ENCODE measurements at places on chromosomes 3 and 15. TPM values are rescaled to one million over a fixed set of nuclear protein-coding genes. Genes with fewer than 3 reads are reported as not detected.
A peak's percentile ranks its signal among the peaks of the same experiment; 100 is the strongest.

- no peak for DNase-seq
Measured at GRCh38 chr3:182389071-182389815, 404.1 kb upstream of the ATP11B start.

DNA sequence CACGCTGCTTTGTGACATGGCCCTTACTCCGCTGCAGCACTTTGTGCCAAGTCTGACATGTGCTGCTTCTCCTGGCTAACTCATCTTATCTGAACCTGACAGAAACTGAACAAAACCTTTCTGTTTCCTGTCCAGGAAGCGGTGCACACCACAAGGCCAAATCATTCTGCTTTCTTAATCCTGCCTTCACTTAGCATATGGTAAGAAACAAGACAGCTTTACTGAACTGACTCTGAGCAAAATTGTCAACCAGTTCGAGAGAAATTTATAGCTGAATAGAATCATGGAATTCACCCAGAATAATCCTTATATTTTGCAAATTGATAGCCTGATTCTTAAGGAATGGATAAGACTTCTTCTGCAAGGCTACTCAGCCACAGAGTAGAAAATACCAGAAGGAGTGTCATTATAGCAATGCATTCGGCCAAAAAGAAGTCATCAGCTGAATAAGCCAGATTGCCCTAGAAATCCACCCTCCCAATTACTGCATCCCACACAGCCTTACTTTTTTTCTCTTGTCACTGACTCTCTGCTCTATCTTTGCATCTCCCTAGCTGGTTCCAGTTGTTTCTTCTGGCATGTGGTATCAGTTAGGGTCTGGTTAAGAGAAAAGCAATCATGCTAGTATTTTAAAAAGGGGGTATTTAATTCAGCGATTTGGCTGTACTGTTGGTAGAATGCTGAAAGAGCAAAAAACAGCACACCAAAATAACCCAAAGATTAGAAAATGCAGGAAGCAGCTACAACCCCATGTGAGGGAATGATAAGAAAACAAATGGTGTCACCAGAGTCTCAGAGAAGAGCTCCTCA lies 41.6 kb upstream of the STRIT1 start:
- DNase-seq: peak; percentile 40

Gene SERPINI2
- total RNA-seq: not detected

- DNase-seq: no peak
Measured at GRCh38 chr3:112354642-112355306, 21.8 kb downstream of the CD200 start.

- no peak for DNase-seq
Measured at GRCh38 chr3:14016900-14017475, 107.7 kb downstream of the CHCHD4 start.

Gene PTX3
- 0.18 TPM for total RNA-seq

DNA sequence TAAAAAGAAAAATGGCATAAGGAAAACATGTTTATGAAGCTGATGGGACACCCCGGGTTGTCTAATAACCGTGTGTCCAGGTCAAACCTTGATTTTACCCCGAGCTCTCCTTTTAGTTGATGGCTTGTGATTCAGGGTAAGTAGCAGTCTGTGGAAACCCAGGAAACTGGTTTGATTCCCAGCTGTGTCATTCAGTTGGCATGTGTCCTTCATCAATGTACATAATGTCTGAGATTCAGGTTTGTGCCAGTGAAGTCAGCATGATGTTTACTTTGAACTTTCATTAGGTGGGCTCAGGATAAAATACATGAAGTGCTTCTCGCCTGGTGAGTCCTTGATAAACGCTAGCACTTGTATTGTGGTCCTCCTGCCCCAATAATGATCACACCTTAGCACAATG lies 4.3 kb upstream of the COPG1 start:
- DNase-seq: no peak
